ENCODE measurements at places on chromosomes 11 and 22. TPM values are rescaled to one million over a fixed set of nuclear protein-coding genes. Genes with fewer than 3 reads are reported as not detected.

The GRAP2 gene
- not detected for total RNA-seq

The INPP5J gene
- total RNA-seq: 3.5 TPM

The FZD4 gene
- total RNA-seq: 14.5 TPM

The PHOX2A gene
- total RNA-seq: not detected

The DYNC2H1 gene
- total RNA-seq: 22.6 TPM

The PRAME gene
- total RNA-seq: not detected

The APOA4 gene
- not detected for total RNA-seq

The PRR5 gene
- 14.8 TPM for total RNA-seq

The TNNT3 gene
- 4.4 TPM for total RNA-seq

The PCNX3 gene
- 49.8 TPM for total RNA-seq

The H19 gene
- 1,569 TPM for total RNA-seq

The APOA5 gene
- total RNA-seq: not detected

The LMO2 gene
- total RNA-seq: 0.70 TPM

The NRGN gene
- 1.0 TPM for total RNA-seq

The USH1C gene
- total RNA-seq: not detected

The GGT1 gene
- total RNA-seq: 1.9 TPM

The NAA40 gene
- total RNA-seq: 24.0 TPM

The C11orf16 gene
- total RNA-seq: not detected

The ART1 gene
- not detected for total RNA-seq

The SYT7 gene
- 0.10 TPM for total RNA-seq

The FAM111B gene
- total RNA-seq: 2.7 TPM

The VWCE gene
- 10.7 TPM for total RNA-seq

The CTSW gene
- total RNA-seq: not detected

The TTLL1 gene
- total RNA-seq: 21.5 TPM

The SLC22A12 gene
- not detected for total RNA-seq

The GRIA4 gene
- not detected for total RNA-seq

The FAM180B gene
- total RNA-seq: 0.52 TPM

The NLRP10 gene
- total RNA-seq: 0.38 TPM

The YPEL1 gene
- 15.1 TPM for total RNA-seq

The SOX10 gene
- not detected for total RNA-seq

The SYT8 gene
- total RNA-seq: 6.2 TPM

The TPBGL gene
- 0.13 TPM for total RNA-seq

The DDIAS gene
- total RNA-seq: 2.5 TPM

The KDM4E gene
- total RNA-seq: not detected

The CYTH4 gene
- not detected for total RNA-seq

The TSPAN4 gene
- 175 TPM for total RNA-seq

The TEX54 gene
- total RNA-seq: not detected

The IRF7 gene
- 14.4 TPM for total RNA-seq
